Breast epithelium (tissue), 4 donors: ENCODE measurements at places on chromosomes 7 and 10. TPM values are rescaled to one million over a fixed set of nuclear protein-coding genes. Genes with fewer than 3 reads are reported as not detected.
A peak's percentile ranks its signal among the peaks of the same experiment; 100 is the strongest.

DNA sequence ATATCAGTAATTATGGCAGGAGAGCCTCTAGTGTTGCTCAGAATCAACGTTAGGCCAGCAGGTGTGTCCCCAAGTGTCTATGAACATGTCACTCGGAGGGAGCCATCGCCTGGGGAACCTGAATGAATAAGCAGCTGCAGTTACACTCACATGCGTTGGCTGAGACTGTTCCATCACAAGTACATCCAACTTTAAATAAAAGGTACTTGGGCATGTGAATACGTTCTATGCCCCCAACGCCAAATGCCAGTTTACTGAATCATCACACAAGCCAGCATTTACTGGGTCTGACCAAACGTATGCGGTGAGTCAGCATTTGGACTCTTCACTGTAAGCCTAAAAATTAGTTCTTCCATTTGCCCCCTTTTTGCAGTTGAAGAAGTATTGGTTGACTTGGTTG, 207.6 kb upstream of the PLXNA4 start:
- no peak for DNase-seq
- H3K27me3 ChIP-seq = no peaks in the 10 kb centered on the region
- H3K4me3 ChIP-seq = no peak overlapping the region
- no peaks in the 10 kb centered on the region for H3K36me3 ChIP-seq
- no peaks in the 10 kb centered on the region for H3K4me1 ChIP-seq
- no peak overlapping the region for H3K27ac ChIP-seq

- H3K27ac ChIP-seq = no peak overlapping the region
- H3K4me1 ChIP-seq = no peaks in the 10 kb centered on the region
- no peak for DNase-seq
- no peaks in the 10 kb centered on the region for H3K27me3 ChIP-seq
These were observed 197.4 kb downstream of the SEMA3E start for GRCh38 chr7:83451501-83452045.

- no peaks in the 10 kb centered on the region for H3K27me3 ChIP-seq
- H3K4me1 ChIP-seq = peaks cover 5% of the 10 kb centered on the region
- no peak overlapping the region for H3K27ac ChIP-seq
- peak overlapping the region; percentile 36 for H3K4me3 ChIP-seq
These were observed 251.7 kb upstream of the PITRM1 start for GRCh38 chr10:3424111-3424851.

The AIFM2 gene
- 14.3 TPM for total RNA-seq

The LAMB1 gene
- total RNA-seq = 115 TPM

The SPDYE6 gene
- total RNA-seq = 0.33 TPM

The BTBD16 gene
- total RNA-seq = 0.29 TPM

The NAT16 gene
- total RNA-seq = not detected

GRCh38 chr7:66921918-66922486, 977 bp downstream of the TMEM248 start:
- H3K4me3 ChIP-seq = peak overlapping the region; percentile 99
- no peaks in the 10 kb centered on the region for H3K27me3 ChIP-seq
- peaks cover 15% of the 10 kb centered on the region for H3K4me1 ChIP-seq
- DNase-seq = no peak
- peak overlapping the region; percentile 75 for H3K27ac ChIP-seq

DNA sequence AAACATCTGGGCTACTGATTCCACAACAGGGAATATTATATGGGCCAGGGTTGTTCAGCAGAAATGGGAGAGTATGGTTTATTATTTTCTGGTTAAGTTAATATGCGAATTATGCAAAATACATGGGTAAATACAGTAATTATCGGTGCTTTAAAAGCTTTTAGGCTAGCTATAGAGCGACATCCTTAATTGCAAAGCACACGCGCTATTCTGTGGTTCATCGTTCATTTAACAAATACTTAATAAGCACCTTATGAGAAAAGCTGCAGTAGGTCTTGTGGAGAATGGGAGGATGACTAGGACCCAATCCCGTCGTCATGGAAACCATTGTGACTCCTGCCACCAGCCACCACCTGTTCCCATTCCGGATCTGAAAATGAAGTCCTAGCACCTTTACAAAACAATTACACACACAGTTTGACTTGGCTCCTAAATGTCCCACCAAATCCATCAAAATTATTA, 623 bp upstream of the CEP41 start:
- peak overlapping the region; percentile 69 for H3K4me3 ChIP-seq
- DNase-seq = no peak
- H3K27ac ChIP-seq = peak overlapping the region; percentile 91
- no peaks in the 10 kb centered on the region for H3K27me3 ChIP-seq
- no peaks in the 10 kb centered on the region for H3K36me3 ChIP-seq

DNA sequence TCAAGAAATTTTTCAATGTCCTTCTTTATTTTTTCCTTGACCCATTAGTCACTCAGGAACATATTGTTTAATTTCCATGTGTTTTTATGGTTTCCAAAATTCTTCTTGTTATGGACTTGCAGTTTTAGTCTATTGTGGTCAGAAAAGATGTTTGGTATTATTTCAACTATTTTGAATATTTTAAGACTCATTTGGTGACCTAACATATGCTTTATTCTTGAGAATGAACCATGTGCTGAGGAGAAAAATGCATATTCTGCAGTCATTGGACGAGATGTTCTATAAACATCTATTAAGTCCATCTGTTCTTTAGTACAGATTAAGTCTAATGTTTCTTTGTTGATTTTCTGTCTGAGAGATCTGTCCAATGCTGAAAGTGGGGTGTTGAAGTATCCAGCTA, 42.3 kb upstream of the MDFIC start:
- no peak overlapping the region for H3K4me3 ChIP-seq
- DNase-seq = no peak
- no peaks in the 10 kb centered on the region for H3K4me1 ChIP-seq
- H3K27ac ChIP-seq = no peak overlapping the region
- no peaks in the 10 kb centered on the region for H3K27me3 ChIP-seq

The NPC1L1 gene
- 0.16 TPM for total RNA-seq

The IL15RA gene
- total RNA-seq = 35.7 TPM

DNA sequence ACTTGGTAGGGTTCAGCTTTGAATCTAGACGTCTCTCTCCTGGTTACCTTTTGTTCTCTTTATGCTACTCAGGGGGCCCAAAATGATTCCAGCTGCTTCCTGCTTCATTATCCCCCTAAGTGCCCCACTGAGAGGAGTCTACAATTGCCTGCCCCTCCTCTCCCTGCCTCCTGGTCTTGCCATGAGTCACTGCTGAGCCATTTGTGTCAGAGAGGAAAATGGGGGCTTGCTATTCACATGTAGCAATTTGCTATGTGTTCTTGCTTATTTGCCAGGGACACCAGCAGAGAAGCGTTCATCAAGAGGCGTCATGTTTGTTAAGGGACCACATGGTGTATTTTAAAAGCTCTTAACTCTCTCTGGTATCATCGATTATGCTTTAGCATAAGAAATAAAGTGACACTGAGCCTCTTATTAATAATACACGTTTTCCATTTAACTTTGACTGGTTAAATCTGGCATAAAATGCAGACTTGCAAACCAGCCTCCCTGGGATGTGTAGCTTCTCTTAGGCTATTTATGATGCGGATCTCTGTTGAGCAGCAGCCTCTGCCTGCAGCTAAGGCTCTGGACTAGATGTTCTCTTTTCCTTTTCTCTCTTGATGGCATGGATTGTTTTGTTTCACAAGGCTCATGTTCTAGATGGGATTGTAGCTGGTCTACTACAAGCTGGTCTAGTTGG, 239.3 kb downstream of the AUTS2 start:
- DNase-seq = no peak
- no peak overlapping the region for H3K27ac ChIP-seq
- no peaks in the 10 kb centered on the region for H3K36me3 ChIP-seq

The PTPRN2 gene
- total RNA-seq = 2.2 TPM

The HPSE2 gene
- 8.0 TPM for total RNA-seq

The IFIT1 gene
- 11.4 TPM for total RNA-seq

The RNF148 gene
- 10.7 TPM for total RNA-seq

DNA sequence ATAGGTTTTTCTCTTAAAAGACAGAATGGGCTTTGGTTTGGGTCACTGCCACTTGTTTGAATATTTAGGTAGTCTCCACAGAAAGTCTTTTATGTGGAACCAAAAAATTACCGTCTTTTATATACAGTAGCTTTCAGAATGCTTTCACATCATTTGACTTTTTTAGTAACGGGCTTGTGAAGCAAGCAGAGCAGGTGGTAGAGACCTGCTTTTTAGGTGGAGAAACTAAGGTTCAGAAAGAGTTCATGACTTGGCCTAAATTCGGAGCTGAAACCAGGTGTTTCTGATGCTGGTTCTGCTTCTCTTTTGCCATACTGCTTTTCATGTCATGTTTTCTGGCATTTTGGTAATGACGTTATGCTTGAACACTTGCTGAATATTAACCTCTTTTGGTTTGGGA, 36.3 kb downstream of the GARS1 start:
- H3K4me3 ChIP-seq = no peak overlapping the region
- peaks cover 28% of the 10 kb centered on the region for H3K36me3 ChIP-seq
- no peaks in the 10 kb centered on the region for H3K27me3 ChIP-seq
- H3K4me1 ChIP-seq = no peaks in the 10 kb centered on the region
- DNase-seq = no peak

DNA sequence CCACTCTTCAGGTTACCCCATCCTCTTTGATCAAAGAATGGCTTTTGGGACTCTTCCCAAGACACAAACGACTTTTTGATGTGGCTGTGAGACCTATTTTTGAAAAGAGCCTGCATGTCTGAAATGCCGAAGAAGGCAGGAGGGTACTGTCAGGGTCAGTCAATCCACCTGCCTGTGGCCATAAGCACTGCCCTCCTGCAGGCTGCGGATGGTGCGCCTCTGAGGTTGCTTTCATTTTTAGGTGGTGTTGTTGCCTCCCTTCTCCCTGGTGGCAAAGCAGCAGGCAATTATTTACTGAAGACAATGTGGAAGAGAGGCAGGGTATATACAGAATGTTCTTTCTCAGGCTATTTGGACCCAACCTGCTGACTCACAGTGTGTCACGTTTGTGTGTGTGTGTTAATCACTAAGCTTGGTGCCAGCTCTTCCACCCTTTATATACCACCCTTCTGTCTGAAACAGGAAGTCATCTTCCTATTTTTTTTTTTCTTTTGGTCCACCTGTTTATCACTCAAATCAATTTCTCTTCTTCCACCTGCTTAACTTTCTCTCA, 1421.2 kb upstream of the CELF2 start:
- no peak overlapping the region for H3K27ac ChIP-seq
- no peak for DNase-seq
- no peaks in the 10 kb centered on the region for H3K4me1 ChIP-seq
- H3K36me3 ChIP-seq = no peaks in the 10 kb centered on the region
- no peaks in the 10 kb centered on the region for H3K27me3 ChIP-seq

The FRMPD2 gene
- total RNA-seq = not detected

DNA sequence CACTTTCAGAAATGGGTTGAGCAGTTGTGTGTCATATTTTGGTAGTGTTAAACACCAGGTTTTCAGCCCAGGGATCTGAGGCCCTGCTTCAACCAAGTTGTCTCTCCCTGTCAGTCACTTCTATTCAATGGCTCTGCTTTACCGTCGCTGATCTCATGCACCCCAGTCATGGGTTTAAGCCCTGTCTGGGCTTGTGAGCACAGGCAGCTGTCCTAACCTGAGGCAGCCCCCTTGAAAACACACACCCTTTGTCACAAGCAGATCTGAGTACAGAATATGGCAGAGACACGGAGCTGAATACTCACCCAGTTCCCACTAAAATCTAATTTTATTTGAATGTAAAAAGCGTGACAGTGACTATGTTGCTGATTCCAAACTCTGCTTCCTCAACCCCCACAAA, 110.6 kb upstream of the GLI3 start:
- H3K27ac ChIP-seq = peak overlapping the region; percentile 19
- H3K27me3 ChIP-seq = no peaks in the 10 kb centered on the region
- H3K4me1 ChIP-seq = no peaks in the 10 kb centered on the region
- no peak for DNase-seq

- H3K4me1 ChIP-seq = no peaks in the 10 kb centered on the region
- H3K36me3 ChIP-seq = peaks cover 30% of the 10 kb centered on the region
- no peak overlapping the region for H3K4me3 ChIP-seq
- no peak overlapping the region for H3K27ac ChIP-seq
These were observed 116.0 kb downstream of the TRRAP start for GRCh38 chr7:98994046-98994944.

GRCh38 chr10:35063837-35064454, 26.2 kb downstream of the CUL2 start:
- DNase-seq = no peak
- H3K4me1 ChIP-seq = no peaks in the 10 kb centered on the region
- no peaks in the 10 kb centered on the region for H3K36me3 ChIP-seq
- no peak overlapping the region for H3K27ac ChIP-seq
- H3K4me3 ChIP-seq = no peak overlapping the region

The GIMAP2 gene
- total RNA-seq = 18.2 TPM

- no peaks in the 10 kb centered on the region for H3K27me3 ChIP-seq
- no peaks in the 10 kb centered on the region for H3K4me1 ChIP-seq
- no peak overlapping the region for H3K4me3 ChIP-seq
- no peak for DNase-seq
- H3K36me3 ChIP-seq = no peaks in the 10 kb centered on the region
- no peak overlapping the region for H3K27ac ChIP-seq
These were observed 2.4 kb downstream of the TLL2 start for GRCh38 chr10:96511044-96511945.

The HGF gene
- 15.7 TPM for total RNA-seq

- H3K27ac ChIP-seq = no peak overlapping the region
- no peaks in the 10 kb centered on the region for H3K36me3 ChIP-seq
- H3K4me3 ChIP-seq = no peak overlapping the region
- H3K27me3 ChIP-seq = no peaks in the 10 kb centered on the region
These were observed 239.7 kb upstream of the SEMA3D start for GRCh38 chr7:85426487-85426960.

DNA sequence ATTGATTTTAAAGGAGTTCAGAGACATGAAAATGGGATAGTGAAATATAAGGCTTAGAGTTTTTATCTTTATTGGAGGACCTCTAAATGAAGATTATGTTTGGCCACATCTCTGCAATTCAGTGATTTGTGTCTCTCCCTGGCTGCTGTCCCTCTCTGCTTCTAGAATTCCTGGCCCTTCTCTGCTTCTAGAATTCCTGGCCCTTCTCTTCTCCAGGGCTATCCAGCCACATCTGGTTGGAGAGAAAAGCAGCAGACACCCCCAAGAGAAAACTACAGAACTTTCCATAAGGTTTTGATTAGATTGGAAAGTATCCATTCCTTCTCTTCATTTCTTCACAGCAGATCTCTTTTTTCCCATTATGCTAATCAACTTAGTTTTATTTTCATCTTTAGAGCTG, 135.5 kb downstream of the NPY start:
- H3K36me3 ChIP-seq = no peaks in the 10 kb centered on the region
- no peaks in the 10 kb centered on the region for H3K27me3 ChIP-seq
- no peak overlapping the region for H3K27ac ChIP-seq
- H3K4me1 ChIP-seq = no peaks in the 10 kb centered on the region

DNA sequence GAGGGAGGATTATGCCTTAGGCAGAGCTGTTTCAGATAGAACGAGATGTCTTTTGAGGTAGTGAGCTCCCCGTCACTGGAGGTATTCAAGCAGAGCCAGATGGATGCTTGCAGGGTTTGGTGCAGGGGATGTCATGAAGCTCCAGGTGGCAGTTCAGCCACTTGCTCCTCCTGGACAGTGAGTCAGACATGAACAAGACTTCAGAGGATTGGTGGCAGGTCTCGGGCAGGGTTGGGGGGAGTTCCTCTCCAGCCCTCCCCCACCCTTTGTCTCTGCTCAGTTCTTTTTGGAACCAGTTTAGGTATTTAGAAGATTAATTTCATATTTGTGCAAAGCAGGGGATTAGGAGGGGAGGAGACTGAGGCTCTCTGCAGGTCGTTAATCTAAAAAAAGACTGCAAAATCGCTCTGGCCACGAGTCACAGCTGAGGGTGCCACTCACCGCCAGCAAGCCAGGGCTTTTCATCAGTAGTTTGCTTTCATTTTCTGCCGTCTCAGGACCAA, 21.5 kb upstream of the MYL10 start:
- H3K27me3 ChIP-seq = peaks cover 19% of the 10 kb centered on the region
- H3K4me3 ChIP-seq = no peak overlapping the region
- H3K4me1 ChIP-seq = no peaks in the 10 kb centered on the region
- DNase-seq = no peak
- H3K36me3 ChIP-seq = no peaks in the 10 kb centered on the region
